ENCODE measurements at places on chromosomes 13 and 19. TPM values are rescaled to one million over a fixed set of nuclear protein-coding genes. Genes with fewer than 3 reads are reported as not detected.

RASA3 gene
- 34.6 TPM for total RNA-seq

C2CD4C gene
- total RNA-seq: 3.7 TPM

DNA sequence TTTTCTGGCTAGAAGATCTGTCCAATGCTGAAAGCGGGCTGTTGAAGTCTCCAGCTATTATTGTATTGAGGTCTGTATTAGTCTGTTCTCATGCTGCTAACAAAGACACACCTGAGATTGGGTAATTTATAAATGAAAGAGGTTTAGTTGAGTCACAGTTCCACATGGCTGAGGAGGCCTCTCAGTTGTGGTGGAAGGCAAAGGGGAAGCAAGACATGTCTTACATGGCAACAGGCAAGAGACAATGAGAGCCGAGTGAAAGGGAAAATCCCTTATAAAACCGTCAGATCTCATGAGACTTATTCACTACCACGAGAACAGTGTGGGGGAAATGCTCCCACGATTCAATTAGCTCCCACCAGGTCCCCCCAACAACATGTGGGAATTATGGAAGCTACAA lies 980.4 kb downstream of the SLITRK5 start:
- DNase-seq: no peak

- DNase-seq: no peak
Observed at GRCh38 chr13:84954636-84955035, 844.6 kb downstream of the SLITRK6 start.

GRCh38 chr19:48967346-48968178 lies 2.5 kb downstream of the FTL start:
- DNase-seq: no peak

- DNase-seq: no peak
Observed at GRCh38 chr13:110319774-110320509, 12.9 kb downstream of the COL4A2 start.

GRCh38 chr19:43444531-43445287 lies 20.7 kb downstream of the LYPD3 start:
- no peak for DNase-seq

DNA sequence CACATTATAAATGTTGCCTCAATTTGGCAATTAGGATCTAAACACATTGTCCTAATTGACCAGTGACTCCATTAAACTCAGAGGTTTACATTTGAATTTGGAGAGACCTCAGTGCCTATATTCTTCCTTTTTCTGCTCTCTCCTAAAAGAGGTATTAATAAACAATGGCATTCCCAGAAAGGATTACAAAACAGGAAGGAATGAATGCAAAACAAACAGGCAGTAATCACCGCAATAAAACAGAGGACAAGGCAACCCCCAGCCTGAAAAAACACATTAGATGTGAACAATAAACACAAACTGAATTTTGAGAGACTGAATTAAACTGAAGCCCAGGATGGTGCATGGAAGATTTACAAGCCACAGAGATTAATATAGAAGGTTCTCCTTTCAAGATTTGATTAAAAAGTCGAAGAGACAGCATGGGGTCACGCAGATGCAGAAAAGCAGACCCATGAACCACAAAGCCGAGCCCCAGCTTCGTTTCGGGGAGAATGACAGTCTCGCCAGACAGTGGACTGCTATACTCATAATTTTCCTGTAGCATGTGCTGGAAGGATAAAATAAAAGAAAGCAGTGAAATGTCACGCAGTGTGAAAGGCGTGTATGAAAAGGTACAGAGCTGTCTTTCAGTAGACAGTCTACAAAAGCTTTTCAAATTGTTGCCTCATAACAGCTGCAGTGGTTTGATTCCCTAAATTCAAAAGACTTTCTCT lies 503.0 kb downstream of the LIG4 start:
- no peak for DNase-seq

- DNase-seq: no peak
Observed at GRCh38 chr13:24664726-24665409, 15.3 kb upstream of the ATP12A start.

Data from esophagus muscularis mucosa (tissue), 4 donors.